ENCODE measurements at places on chromosomes 13 and 19.

DNA sequence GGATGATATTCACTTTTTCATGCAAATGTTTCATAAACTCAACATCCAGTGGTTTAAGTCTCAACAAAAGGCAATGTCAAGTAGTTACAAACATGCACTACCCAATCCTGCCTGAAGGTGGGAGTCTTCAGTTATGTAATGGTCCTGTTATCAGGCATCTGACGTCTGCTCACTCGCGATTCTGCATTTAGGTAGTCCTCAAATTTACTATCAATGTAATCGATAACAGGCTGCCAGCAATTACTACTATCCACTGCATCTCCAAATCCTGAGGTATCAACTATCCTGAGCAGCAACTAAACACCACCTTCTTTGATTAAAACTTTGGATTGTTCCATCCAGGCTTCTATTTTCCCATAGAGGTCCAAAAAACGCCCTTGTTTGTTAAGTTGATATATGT lies 51.2 kb downstream of the NLRP12 start:
- peak; percentile 37 for DNase-seq

DNA sequence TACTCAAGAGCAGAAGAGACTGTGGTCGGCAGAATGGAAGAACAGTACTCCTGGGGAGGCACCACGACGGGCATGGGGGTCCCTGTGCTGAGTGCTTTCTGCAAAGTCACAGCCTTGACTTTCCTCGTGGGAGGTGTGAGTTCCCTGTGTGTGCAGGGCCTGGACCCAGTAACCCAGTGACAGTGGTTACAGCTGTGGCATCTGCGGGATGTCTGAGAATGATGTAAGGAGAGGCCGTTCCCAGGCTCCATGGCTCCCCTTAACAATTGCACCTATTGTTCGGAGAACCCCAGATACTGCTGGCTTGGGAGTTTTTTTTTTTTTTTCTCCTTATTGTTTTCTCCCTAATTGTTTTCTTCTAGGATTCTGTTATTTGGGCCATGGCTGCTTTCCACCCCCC lies 5.1 kb upstream of the NANOS2 start:
- DNase-seq = no peak

DNA sequence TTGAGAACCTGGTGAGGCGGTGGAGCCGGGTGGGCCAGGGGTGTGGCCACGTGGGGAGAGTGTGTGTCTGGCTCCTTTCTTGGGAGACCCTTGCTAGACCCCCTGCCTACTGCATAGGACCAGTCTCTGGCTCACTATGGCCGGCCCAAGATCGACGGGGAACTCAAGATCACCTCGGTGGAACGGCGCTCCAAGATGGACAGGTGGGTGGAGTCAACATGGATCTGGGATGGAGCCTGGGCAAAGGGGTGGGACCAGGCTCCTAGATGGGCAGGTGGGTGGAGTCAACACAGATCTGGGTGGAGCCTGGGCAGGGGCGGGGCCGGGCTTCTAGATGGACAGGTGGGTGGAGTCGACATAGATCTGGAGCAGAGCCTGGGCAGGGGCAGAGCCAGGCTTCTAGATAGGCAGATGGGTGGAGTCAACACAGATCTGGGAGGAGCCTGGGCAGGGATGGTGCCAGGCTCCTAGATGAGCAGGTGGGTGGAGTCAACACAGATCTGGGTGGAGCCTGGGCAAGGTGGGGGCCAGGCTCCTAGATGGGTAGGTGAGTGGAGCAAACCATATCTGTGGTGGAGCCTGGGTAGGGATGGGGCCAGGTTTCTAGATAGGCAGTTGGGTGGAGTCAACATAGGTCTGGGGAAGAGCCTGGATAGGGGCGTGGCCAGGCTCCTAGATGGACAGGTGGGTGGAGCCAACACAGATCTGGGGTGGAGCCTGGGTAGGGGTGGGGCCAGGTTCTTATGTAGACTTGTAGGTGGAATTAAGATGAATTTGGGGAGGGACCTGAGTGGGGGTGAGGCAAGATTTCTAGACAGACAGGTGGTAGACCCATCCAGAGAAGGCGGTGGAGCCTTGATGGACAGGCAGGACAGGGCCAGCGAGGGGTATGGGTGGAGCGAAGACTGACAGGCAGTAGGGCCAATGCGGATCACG lies 56.5 kb downstream of the VAV1 start:
- no peak for DNase-seq

DNA sequence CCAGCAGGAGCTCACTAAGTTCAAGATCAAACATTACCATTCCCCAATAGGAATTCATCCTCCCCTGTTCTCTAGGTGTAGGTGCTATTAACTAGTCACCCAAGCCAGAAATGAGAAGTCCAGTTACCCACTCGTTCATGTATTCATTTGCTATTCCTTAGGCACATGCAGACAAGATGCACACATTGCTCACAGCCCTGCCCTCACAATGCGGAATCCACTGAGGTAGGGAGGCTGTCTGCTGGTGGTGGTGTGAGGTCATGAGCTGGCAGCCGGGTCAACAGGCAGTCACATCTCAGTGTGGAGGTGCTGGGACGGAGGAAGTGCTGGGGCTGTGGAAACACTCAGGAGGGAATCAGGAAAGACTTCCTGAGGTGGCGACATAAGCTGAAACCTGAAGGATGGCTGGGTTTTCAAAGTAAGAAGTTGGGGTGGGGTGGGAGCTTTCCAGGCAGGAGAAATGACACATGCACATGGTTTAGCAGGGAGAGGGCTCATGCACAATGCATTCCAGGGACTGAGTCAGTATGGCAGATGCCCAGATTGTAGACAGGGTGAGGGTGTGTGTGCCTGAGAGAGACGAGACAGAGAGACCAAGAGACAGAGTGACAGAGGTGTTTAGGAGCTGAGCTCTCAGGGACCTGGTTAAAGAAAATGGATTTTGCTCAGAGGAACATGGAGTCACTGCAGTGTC lies 117.6 kb downstream of the USP12 start:
- no peak for DNase-seq

GRCh38 chr13:108346376-108346775 lies 76.9 kb downstream of the TNFSF13B start:
- no peak for DNase-seq

GRCh38 chr13:111131611-111132010 lies 16.5 kb downstream of the ARHGEF7 start:
- no peak for DNase-seq

DNA sequence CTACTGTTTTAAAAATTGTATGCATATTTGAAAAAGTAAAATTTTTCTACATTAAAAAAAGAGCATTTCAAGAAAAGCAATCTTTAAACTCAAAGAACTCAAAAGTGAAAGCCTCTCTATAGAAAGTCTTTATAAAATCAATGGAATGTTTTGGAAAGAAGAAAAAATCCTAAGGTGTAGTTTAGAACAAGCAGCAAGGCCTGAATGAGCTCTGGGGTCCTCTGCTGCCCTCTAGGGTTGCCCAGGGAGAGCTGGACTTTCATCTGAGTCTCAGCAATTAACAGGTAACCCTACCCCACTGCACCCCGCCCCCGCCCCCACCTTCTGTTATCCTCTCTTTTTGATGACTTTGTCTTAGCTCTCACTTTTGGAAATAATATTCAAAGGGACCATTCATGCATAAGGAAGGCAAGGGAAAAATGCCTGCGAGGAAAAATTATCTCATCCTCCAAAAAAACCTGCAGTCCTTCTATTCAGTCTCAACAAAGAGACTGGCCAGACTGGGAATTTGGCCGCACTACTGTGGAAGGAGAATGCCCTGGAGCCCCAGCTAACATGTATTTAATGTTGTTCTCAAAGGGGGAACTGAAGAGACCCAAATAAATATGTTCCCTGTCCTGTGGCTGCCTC lies 24.1 kb downstream of the SLC25A30 start:
- no peak for DNase-seq

DNA sequence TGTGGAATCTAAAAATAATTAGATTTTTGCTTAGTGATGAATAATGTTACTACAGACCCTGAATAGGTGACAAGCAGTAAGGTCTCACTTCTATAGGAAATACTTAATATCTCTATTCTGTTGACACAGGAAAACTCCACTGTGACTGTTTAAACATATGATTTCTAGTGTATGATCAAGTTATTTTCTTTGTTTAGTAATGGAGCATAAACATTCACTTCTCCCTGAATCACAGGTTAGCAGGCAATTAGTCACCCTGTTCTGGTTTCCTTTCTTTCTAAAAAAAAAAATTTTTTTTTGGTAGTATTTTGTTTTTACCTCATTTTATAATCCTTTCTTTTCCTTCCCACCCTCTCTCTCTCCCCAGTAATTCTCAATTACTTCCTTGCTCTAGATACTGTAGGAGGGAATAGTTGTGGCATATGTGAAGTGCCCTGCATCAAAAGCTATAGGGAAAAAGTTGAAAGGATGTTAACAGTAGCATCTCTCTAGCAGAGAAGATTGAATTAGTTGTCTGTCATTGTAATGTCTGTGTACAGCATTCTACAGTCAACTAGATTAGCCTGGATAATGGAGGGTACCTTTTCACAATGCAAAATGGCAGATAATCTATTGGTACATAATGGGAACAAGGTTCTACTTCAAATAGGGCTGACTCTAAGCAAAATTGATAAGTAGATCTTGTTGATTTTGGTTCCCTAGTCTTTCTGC lies 3.5 kb downstream of the HS6ST3 start:
- no peak for DNase-seq

All from stimulated activated CD4-positive, alpha-beta T cell treated with anti-CD3 and anti-CD28 coated beads, Interleukin-1b, Interleukin-23, amount 100 ng/mL, for 4 hours (primary cell).